ENCODE measurements at places on chromosomes 1 and 21.
A peak's percentile ranks its signal among the peaks of the same experiment; 100 is the strongest.

GRCh38 chr1:78911956-78912880 is 94.3 kb downstream of the ADGRL4 start:
- no peak for ATAC-seq

DNA sequence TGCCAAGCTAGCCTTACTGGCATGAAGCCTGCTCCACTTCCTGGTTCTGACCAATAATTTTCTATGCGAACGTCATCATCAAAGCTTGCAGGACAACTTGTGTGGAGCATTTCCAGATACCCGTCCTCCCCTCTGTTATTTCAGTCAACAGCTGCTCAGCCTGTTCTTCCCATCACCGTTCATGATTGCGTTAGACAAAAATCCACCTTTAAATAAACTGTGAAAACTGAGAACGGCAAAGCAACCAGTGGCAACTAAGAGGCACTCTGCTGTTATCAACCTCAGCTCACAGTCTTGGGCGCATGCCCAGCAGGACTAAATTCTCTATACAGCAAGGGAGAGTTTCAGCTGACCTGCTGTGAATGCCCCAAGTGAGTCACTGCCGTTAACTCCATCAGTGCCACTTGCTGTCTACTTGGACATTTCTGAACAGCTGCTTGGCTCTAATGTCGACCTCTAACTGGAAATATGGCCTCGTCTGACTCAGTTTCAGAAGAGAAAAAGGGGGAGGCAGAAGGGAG is 207.4 kb upstream of the RUNX1 start:
- peak; percentile 91 for ATAC-seq

DNA sequence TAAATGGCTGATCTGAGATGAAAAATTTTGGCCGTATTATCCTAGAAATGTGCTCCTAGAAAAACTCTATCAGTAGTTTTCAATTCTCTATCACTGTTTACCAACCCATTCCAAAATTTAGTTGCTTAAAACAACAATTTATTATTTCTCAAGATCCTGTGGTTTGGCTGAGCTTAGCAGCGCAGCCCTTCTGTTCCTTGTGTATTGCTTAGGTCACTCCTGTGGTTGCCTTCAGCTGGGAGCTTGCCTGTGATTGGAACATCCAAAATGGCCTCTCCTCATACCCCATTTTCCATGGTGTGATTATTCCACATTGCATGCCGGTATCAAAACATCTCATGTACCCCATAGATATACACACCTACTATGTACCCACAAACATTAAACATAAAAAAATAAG is 22.8 kb upstream of the STUM start:
- ATAC-seq, result no peak

GRCh38 chr1:208599063-208599462 is 354.9 kb upstream of the PLXNA2 start:
- no peak for ATAC-seq

DNA sequence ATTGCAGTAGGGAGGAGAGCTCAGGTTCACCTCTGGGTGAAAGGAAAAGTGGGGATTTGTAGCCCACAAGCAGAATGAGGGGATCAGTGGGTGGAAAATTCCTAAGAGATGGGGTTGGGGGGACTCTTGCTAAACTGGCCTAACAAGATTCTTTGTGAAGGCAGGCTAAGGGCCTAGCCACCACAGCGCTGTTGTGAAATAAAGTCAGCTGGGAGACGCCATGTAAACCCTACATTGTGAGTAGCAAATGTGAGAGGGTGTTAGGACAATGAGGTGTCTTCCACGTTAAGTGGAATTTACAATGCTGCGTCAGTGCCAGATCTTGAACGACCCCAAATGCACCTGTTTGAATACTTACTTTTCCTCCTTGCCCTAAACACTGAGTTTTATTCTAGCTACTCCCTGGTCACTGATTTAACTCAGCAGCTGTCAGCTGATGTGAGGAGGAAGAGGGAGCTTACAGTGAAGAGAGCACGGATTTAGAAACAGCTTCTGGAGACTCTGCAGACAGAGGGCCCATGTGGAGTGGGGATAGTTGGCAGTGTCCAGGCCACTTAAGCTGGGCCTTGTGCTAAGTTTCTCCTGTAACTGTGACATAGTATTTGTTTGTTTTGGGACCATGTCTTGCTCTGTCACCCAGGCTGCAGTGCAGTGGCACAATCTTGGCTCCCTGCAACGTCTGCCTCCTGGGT is 17.3 kb downstream of the PDPN start:
- ATAC-seq, result peak; percentile 63

GRCh38 chr1:236553370-236553769 is 29.6 kb downstream of the LGALS8 start:
- ATAC-seq, result no peak

- no peak for ATAC-seq
Observed at GRCh38 chr1:75310067-75310466, 175.9 kb downstream of the LHX8 start.

- ATAC-seq, result peak; percentile 64
Observed at GRCh38 chr21:34818662-34819158, 149.9 kb downstream of the CLIC6 start.

DNA sequence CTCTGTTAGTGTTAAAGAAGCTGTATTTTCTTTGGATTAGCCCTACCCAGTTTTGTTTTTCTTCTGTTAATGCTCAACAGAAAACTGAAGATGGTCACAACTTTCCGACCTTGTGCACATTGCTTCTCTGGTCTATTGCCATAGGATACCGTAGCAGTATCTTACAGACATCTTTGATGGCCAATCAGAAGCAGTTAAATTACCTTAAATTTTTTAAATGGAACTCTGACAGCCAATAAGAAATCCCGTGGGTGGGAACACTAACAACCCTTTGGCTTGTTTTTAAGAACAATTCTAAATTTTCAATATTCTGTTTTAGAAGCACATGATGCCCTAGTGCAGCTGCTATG is 17.2 kb downstream of the NFYC start:
- ATAC-seq, result peak; percentile 40

DNA sequence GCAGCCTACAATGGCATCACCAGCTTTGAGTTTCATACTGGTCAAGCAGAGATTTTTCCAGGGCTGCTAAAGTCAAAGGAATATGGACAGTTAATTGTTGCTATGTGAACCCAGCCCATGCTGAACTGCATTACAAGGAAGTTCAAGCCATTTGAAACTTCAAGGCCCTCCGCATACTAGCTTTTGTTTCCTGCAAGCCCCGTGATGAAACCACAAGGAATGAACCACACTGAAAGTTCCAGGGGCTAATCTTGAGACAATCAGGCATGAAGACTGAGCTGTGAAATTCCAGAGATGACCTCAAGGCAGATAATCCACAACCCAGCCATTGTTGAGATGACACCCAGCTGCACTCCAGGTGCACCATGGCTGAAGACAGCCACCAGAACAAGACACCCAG is 180.8 kb downstream of the C1orf21 start:
- no peak for ATAC-seq

DNA sequence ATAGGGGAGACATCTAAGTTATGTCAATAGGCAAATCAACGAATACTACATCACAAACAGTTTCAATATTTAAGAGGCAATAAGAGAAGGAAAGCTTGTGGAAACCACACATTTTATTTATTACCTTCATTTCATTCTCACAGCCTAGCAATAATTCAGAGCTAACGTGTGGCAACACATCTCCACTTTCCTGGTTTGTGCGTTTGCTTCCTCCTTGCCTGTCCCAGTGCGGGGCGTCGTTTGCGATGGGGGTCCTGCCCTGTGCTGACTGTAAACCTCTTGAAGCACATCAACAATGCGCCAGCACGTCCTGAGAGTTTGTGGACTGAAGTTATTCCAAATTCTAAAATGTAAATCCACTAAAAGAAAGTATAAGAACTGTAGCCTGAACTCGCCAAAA is 14.4 kb upstream of the VPS26C start:
- ATAC-seq, result no peak
